Sigmoid colon (tissue), 7 donors: ENCODE measurements at places on chromosomes 5 and 9. TPM values are rescaled to one million over a fixed set of nuclear protein-coding genes. Genes with fewer than 3 reads are reported as not detected.

DNA sequence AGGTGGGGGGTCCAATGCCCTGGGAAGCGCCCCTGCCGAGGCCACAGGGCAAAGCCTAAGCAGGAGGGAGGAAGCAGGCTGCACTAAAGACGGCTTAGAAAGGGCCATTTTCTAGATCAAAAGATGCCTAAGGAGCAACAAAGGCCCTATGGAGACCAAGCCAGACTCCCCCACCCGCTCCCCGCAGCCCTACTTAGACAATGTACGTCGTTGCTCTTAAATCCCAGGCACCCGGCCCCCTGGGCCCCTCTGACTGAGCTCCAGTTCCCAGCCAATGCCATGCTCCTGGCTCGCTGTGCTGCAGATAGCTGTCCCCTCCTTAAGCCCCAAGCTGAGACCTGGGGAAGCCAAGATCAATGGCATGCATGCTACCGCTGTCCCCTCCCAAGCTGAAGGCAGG lies 10.3 kb downstream of the IPPK start:
- peaks cover 4% of the 10 kb centered on the region for H3K4me1 ChIP-seq
- no peaks in the 10 kb centered on the region for H3K36me3 ChIP-seq
- DNase-seq: no peak
- H3K27me3 ChIP-seq: no peaks in the 10 kb centered on the region

GRCh38 chr5:134226441-134227192 lies 744 bp upstream of the PPP2CA start:
- H3K36me3 ChIP-seq: no peaks in the 10 kb centered on the region
- peaks cover 42% of the 10 kb centered on the region for H3K4me1 ChIP-seq
- H3K27me3 ChIP-seq: no peaks in the 10 kb centered on the region
- peak overlapping the region; percentile 86 for H3K4me3 ChIP-seq

DNA sequence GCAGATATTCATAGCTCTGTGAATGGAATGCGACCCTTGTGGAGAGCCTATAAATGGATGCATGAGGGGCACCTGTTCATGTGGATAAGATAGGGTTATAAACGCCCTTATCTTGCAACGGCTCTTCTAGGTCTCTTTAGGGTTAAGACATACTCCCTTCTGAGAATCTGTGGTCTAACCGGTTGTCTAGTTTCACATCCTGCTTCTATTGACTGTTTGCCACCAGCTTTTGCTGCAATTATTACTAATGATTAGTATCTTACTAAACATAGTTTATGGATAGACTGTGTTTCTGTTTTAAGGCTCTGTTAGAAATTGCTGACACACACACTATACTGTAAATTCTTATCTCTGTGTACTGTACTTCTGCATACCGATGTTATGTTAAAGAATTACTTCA lies 198.9 kb upstream of the CYLC2 start:
- no peak for DNase-seq
- H3K4me1 ChIP-seq: no peaks in the 10 kb centered on the region
- no peaks in the 10 kb centered on the region for H3K27me3 ChIP-seq
- no peak overlapping the region for H3K27ac ChIP-seq
- H3K4me3 ChIP-seq: no peak overlapping the region

DNA sequence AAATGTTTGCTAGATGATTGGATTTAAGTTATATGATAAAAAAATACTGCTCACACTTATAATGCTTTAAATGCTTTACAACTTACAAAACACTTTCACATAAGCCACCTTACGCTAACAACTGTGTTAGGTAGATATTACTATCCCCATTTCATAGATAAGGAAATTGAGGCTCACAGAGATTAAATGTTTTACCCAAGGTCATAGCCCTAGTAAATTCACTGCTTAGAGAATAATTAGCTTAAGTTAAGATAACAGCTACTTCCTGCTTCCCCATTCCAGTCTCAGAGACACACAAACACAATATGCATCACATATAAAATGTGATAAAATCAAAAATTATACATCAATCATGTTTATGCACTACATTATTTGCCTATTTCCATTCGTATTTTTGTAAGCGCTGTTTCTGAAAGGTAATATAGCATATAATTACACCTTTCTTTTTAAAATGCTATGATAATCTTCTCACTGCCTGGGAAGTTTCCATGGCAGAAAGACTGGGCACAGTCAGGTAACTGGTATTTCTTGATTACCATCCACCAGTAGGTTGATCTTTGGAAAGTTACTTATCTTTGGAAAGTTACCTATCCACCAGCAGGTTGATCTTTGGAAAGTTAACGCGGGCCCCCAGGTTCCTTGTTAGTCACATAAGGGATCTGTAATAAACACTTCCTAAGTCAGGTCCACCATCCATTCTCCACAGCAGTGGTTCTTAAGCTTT lies 101.1 kb downstream of the NFIB start:
- H3K27me3 ChIP-seq: no peaks in the 10 kb centered on the region
- DNase-seq: no peak
- no peaks in the 10 kb centered on the region for H3K36me3 ChIP-seq
- peaks cover 66% of the 10 kb centered on the region for H3K4me1 ChIP-seq

- no peak for DNase-seq
- H3K27me3 ChIP-seq: no peaks in the 10 kb centered on the region
- peaks cover 4% of the 10 kb centered on the region for H3K4me1 ChIP-seq
- peaks cover 9% of the 10 kb centered on the region for H3K36me3 ChIP-seq
- H3K4me3 ChIP-seq: no peak overlapping the region
Observed at GRCh38 chr5:82183828-82184227, 94.3 kb downstream of the RPS23 start.

GRCh38 chr9:21709464-21710058 lies 92.9 kb upstream of the MTAP start:
- H3K4me1 ChIP-seq: no peaks in the 10 kb centered on the region
- no peak overlapping the region for H3K4me3 ChIP-seq
- no peaks in the 10 kb centered on the region for H3K27me3 ChIP-seq
- no peak overlapping the region for H3K27ac ChIP-seq

DNA sequence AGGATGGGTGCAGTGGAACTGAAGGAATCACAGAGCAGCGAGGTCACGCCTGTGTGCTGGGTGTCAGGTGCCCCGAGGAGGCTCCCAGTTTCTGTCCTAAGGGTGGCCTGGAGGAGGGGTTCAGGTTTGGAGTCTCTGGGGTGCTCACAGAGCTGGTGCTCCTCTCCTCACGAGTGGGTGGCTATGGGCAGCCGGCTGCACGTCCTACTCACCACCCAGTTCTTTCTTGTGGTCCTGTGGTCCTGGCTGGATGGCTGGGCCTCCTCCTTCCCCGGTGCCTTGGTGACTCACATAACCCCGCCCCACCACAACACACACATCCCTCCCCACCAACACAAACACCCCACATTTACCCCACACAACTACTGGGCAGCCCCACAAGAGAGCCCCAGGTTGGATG lies 9.9 kb upstream of the PTGS1 start:
- no peak overlapping the region for H3K4me3 ChIP-seq
- H3K4me1 ChIP-seq: peaks cover 20% of the 10 kb centered on the region
- H3K27me3 ChIP-seq: no peaks in the 10 kb centered on the region
- H3K36me3 ChIP-seq: no peaks in the 10 kb centered on the region
- no peak for DNase-seq
- H3K27ac ChIP-seq: peak overlapping the region; percentile 69

GRCh38 chr9:6014670-6015270 lies 654 bp downstream of the RANBP6 start:
- peak overlapping the region; percentile 73 for H3K27ac ChIP-seq
- H3K4me1 ChIP-seq: no peaks in the 10 kb centered on the region
- peaks cover 14% of the 10 kb centered on the region for H3K36me3 ChIP-seq
- DNase-seq: no peak
- peak overlapping the region; percentile 69 for H3K4me3 ChIP-seq

Gene TAS2R1
- total RNA-seq: not detected

Gene MARCHF11
- total RNA-seq: not detected
